HEK293T (cell line): ENCODE measurements at places on chromosomes 3 and 15.

DNA sequence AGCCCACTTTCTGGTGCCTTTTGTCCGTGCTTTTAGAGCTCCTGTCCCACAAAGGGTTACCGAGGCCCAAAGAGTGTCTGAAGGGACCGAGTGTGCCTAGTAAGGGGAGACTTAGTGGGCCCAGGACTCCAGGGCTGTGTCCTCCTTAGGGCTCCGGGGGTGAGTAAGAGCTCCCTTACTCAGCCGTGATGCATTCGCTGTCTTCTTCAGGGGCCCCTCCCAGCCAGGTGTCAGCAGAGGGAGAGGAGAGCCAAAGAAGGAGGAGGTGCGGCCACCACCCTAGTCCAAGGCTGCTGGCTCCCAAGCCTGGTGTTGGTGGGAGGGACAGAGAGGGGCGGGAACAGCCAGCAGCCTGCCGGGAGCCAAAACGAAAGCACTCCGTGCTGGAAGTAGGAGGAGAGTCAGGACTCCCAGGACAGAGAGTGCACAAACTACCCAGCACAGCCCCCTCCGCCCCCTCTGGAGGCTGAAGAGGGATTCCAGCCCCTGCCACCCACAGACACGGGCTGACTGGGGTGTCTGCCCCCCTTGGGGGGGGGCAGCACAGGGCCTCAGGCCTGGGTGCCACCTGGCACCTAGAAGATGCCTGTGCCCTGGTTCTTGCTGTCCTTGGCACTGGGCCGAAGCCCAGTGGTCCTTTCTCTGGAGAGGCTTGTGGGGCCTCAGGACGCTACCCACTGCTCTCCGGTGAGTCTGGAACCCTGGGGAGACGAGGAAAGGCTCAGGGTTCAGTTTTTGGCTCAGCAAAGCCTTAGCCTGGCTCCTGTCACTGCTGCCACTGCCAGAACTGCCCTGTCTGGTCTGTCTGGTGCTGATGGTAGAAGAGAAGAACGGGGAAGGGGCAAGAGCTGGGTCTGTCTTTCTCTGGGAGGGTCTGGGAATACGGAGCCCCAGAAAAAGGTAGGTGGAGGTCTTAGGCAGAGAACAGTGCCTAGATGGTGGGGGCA lies at the start of gene IL17RC:
TSS of gene IL17RC (plus strand) at position 365 of the 947 bp plus-strand sequence. CDS start at position 583, 218 bp downstream.
- DNase-seq, result peak; percentile 80

GRCh38 chr3:20974396-20974795 lies 776.6 kb downstream of the ZNF385D start:
- DNase-seq, result no peak

- DNase-seq, result no peak
Observed at GRCh38 chr3:85180-85579, 111.4 kb upstream of the CHL1 start.

DNA sequence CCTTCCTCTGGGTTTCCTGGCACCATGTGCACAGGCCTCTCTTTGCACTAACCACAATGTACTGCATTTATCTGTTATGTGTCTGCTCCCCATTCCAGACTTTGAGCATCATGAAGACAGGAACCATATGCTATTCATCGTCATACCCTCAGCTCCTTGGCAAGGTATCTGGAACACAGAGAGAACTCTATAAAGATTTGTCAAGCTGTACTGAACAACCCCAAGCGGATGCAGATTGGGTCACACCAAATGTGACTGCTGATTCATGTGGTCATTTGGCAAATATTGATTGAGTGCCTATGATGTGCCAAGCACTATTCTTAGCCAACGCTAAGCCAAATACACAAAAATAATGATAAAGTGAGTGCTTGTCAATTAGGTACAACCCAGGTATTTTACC lies 7.5 kb upstream of the MEGF11 start:
- DNase-seq, result no peak

DNA sequence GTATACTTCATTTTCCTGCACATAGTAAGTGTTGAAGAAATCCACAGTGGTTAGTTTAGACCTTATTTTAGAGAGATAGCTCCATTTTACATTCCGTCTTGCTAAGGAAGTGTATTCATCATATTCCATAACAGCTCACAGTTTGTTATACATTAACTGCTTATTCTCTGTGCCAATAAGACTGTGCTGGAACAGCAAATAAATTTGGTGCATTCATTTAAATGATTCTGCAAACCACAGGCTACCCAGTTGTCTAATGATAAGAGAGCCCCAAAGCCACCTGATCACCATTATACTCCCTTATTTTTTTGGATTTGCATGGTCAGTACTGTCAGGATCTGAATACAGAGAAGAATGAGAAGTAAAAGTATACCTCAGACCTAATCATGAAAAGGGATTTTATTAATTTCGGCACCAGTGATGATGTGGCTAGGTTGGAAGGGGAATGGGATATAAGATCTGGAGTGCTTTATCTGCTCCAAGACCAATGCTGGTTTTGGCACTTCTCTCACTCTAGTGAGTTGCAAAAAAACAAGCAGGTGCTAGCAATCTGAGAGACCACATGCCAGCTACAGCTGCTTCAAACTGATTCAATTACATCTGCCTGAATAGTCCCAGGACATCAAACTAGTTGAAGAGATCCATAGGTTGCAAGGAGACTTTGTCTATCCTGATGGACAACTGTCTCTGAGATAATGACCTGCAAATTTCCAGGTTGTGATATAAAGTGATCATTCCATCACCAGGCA lies 254.8 kb downstream of the ZBTB20 start:
- DNase-seq, result no peak

GRCh38 chr3:141392897-141393734 lies 24.8 kb downstream of the ZBTB38 start:
- peak; percentile 23 for DNase-seq

DNA sequence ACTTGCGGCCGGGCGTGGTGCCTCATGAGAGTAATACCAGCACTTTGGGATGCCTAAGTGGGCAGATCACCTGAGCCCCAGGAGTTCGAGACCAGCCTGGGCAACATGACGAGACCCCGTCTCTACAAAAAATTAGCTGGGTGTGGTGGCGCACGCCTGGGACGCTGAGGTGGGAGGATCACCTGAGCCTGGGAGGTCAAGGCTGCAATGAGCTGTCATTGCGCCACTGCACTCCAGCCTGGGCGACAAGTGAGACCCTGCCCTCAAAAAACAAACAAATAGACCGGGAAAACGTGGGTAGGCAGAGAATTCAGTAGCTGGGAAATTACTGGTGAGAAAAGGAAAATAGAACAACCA lies 667 bp downstream of the UMPS start:
- DNase-seq, result no peak

DNA sequence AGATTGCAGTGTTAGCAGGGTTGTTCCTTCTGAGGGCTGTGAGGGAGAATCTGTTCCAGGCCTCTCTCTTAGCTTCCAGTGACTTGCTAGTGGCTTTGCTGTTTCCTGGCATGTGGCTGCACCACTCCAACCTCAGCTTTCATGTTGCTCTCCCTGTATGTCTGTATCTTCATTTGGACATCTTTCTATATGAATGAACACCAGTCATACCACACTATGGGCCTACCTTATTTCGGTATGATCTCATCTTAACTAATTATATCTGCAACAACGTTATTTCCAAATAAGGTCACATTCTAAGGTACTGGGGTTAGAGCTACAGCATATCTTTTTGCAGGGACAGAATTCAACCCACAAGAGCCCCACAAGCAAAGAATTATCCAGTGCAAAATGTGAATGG lies 356.7 kb upstream of the UMPS start:
- DNase-seq, result no peak

- DNase-seq, result peak; percentile 13
Observed at GRCh38 chr15:72585476-72586058, 68.9 kb upstream of the GOLGA6B start.

DNA sequence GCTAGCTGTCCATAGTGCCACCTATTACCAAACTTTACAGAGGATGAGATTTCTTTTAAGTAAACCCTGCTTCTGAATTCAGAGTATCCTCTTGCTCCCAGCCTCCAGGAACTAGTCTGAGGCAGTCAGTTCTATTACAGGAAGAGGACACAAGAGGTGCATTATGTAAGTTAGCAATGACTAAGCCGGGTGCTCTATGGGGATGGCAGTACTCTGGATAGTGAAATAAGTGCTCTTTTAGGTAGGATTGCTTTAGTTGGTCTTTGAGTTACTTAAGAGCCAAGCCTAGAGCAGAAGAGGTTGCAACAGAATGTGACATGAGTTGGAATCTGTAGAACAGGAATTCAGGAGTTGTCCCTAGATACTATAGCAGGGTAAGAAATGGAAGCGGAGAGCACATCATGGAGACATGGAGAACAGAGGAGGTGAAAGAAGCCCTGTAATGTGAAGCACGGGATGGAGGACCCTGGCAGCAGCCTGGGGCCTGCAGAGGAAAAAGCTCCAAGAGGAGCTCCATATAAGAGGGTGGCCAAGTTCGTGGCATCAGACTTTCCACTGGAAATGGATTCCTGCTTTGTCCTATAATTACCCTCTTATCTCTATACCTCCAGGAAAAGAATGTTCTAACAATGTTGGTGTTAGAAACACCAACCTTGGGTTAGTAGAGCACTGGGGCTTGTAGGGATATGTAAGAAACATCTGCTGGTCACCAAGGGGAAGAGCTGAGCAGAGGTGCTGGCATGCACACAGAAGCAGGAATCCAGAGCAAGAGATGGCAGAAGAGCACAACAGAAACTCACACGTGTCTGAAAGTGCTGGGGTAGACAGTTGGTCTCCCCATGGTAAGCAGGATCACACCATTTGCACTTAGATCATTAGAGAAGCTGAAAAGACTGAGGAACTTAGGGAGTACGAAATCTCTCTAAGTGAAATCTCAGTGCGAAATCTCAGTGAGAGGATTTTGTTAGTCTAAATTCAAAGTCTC lies 851.1 kb downstream of the FHIT start:
- no peak for DNase-seq

- DNase-seq, result no peak
Observed at GRCh38 chr3:114850898-114851297, 296.2 kb downstream of the ZBTB20 start.

DNA sequence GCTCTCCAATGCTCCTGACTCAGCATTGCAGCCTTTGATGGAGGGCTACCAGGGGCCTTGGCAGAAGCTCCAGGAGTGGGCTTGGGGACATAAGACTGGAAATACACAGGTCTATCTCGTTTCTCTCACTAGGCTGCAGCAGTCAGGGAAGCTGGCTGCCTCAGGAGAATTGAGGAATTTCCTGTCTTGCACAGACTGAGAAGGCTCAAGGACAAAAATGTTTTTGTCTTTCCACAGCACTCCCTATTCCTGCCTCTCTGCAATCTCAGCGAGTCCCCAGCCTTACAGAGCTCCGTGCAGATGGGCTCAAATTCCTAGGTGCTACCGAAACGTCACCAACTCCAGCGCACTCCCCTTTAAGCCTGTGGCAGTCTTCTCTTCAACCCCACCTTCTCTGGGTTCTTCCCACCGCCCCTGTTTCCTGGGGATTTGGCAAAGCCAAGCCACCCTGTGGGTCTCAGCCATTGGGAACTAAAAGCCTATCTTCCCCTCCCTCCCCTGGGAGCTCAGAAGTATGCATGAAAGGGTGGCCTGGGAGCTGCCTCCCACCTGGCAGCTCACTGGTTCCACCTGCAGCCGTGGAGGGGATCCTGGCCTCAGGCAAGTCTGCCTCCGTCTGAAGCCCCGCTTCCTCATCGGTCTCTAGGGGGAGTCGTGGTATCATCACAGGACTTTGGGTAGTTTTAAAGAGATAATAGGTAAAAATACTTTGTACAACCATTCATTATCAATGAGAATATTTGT lies 322.6 kb upstream of the FRG2C start:
- no peak for DNase-seq

GRCh38 chr15:31266712-31267111 lies 59.9 kb upstream of the KLF13 start:
- DNase-seq, result no peak

GRCh38 chr3:99647081-99647480 lies 8.7 kb downstream of the COL8A1 start:
- no peak for DNase-seq

DNA sequence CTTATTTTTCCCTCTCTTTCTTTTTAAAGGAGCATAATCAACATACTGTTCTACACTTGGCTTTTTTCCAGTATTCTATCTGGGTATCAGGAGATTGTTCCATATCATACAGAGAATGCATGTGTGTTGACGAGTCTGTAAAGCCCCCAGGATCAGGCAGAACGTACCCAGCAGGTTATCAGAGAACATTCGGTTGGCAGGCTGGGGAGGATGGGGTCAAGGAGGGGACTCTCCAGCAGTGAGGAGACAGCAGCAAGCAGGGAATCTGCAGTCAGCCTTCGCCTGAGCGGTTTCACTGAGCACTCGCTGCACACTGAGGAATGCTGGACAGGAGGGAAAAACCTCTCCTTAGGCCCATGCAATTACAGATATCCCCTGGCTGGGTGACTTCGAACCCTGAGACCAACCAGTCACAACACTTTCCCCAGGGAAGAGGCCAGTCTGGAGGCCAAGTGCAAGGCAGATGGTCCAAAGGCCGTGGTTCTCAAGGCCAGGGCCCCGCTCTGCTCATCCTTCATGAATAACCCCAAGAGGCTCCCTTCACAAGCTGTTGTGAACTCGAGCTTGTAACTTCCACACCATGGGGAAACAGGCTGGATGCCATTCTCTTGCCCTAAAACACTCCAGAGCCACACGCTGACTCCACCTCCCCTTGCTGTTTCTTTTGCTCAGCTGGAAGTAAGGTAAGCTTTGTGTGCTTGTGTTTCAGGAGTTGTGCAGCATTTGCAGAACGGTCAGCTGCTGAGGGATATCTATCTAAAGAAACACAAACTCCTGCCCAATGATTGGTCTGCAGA lies 60.1 kb downstream of the PXYLP1 start:
- DNase-seq, result no peak

- DNase-seq, result no peak
Observed at GRCh38 chr15:77625376-77625775, 7.3 kb downstream of the LINGO1 start.

DNA sequence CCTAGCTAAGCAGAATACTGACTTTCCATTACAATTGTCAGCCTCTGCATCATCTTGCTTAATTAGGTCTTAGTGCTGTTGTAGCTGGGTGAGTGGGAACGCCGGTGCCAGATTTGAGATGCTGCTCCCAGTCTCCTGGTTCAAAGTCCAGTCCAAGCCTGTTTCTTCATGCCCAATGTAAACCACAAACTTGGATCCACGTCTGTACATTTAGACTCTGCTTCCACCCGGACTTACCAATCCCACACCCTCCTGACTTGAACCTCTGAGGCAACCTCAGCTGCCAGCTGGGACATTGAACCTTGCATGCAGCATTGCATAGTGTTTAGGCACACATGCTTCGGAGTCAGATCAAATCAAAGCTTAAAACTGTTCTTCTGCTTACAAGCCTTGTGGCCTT lies 43.0 kb downstream of the BCL2L10 start:
- DNase-seq, result no peak

DNA sequence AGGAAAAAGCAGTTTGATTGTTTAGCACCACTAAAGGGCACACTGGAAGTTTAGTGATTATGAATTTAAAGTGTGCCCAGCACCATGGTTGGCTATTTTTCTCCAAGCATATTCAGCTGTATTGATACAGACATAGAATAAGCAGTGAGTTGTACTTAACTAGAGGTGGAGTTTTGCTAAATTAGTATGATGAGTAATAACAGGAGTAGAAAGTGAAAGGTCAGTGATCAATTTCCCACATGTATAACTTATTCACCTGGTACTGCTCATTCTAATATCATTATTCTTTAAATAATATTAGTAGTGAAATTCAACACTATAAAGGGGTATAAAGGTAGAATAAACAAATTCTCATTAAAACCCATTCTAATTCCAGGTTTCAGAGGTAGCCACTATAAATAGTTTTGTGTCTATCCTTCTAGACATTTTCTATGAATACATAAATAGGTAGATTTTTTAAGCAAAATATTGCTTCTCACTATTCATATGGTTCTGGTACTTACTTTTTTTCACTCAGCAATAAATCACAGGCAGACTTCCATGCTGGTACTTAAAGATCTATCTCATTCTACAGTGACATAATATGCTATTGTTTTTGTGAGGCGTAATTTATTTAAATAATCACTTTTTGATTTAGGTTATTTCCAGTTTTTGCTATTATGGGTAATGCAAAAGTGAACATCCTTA lies 732.9 kb downstream of the VGLL3 start:
- DNase-seq, result no peak
